ENCODE measurements at places on chromosomes 5 and 9.

GRCh38 chr9:69874301-69875060, 53.9 kb downstream of the CFAP95 start:
- no peak for DNase-seq

- no peak for DNase-seq
Measured at GRCh38 chr5:127907907-127908306, 175.7 kb upstream of the SLC12A2 start.

DNA sequence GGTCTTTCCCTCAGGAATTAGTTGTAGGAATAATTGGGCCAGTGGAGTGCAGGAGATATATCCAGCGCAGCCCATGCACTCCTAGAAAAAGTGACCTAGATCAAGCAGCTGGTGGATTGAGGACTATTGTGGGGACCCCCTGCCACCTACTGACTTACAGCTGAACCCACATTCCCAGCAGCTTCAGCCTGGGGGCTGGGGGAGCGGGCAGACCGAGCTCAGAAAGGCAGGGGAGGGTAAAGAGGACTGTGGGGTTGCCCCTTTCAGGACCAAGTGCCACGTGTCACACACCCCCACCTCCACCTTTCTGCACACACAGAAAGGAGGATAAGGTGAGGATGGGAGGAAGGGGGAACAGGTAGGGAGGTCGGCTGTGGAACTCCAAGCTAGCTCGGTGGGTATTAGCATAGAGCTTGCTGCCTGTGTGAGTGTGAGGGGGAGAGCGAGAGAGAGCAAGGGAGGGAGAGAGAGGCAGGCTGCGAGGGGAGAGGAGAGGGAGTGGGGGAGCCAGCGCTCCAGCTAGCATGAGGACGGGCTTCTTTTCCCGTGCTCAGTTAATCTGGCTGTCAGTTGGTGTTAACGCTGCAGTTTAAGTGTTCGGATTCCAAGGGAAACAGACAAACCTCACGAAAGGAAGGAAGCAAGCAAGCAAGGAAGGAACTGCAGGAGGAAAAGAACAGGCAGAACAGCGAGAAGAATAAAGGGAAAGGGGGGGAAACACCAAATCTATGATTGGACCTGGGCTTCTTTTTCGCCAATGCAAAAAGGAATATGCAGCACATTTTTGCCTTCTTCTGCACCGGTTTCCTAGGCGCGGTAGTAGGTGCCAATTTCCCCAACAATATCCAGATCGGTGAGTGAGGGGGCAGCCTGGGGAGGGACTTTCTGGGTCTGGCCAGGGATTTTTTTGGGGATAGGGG, at the start of gene GRIA1:
Gene GRIA1 (plus strand): TSS at position 553 of the 920 bp plus-strand sequence.
- no peak for DNase-seq

DNA sequence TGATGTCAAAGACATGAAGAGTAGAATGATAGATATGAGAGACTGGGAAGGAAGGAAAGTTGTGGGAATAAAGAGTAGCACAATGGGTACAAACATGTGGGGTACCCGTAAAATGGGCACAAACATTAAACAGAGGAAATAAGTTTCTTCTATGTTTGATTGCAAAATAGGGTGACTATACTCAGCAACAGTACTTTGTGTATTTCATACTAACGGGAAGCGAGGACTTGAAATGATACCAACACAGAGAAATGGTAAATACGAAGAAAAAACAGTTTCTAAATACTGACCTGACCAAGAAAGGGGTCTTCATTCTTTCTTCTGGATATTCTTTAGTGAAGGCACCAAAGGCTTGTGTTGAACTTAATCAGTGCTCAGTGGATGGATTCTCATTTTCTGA, 31.1 kb downstream of the ATP6V0E1 start:
- DNase-seq: no peak

- DNase-seq: no peak
Measured at GRCh38 chr9:137676998-137677397, 58.2 kb downstream of the EHMT1 start.

DNA sequence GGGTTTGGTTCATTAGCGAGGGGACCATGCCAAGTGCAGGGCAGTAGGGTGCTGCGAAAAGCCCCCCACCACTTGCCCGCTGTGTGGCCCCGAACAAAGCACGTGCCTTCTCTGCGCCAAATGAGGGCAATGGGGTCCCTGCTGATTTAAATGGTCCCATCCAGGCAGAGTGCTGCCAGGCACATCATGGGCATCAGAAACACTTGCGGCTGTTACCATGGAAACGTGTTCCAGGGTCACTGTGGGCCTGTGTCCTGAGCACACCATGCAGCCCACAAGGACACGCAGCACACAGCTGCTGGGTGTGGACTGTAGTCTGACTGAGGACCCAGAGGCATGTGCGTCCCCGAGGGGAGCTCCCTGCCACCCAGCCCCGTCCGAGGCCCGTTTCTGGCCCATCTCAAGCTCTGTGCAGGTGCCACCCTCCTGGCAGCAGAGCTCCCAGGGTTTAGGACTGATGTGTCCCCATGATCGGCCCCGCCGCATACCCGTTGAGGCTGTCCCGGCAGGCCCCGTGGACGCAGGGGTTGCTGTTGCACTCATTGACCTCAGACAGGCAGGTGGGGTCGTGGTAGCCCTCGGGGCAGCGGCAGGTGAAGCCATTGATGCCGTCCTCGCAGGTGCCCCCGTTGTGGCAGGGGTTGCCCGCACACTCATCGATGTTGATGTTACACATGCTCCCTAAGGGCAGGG, 31.3 kb upstream of the SEC16A start:
- no peak for DNase-seq

DNA sequence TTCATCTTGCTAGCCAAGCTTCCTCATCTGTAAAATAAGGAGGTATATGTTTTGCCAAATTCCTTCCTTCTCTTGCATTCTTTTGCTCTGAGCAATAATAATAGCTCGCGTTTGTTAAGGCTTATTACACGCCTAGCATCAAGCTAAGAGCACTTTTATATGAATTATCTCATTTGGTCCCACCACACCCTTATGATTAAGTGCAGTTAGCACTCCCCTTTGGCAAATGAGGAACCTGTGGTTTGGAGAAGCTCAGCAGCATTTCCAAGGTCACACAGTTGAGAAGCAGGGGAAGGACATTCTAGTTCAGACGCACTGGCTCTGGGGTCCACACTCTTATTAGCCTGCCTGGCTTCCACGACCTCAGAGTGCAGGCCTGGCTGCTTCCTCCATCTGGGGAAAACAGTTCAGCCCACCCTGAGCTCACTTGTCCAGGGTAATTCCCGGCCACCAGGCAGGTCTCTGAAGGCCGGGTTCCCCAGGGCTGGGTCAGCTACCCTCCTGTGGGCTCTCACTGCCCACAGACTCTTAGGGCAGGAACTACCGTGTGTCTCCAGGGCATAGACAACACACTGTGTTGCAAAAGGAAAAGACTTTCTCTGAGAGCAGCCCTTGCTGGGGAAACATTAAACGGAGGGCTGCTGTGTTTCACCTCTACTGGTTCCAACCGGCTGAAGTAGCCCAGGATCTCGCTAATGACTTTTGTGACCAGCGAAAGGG, 9.9 kb upstream of the FBP1 start:
- no peak for DNase-seq

- no peak for DNase-seq
Measured at GRCh38 chr5:157571357-157571827, 4.2 kb downstream of the ADAM19 start.

DNA sequence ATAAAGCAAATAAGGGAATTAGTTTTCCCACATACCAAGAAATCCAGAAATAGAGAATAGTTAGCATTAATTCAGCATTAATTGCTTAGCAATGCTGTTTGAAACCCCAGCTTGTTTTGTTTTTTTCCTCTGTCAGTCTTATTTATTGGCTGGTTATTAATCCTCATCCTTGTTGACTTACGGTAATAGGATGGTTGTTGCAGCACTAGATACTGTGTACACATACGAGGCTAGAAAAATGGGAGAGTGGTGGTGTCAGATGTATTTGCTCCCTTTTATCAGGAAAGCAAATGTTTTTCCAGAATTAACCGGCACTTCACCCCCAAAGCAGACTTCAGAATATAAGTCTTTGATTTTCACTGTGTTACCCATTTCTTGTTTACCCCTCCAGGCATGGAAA, 60.4 kb downstream of the ERBIN start:
- DNase-seq: no peak

- no peak for DNase-seq
Measured at GRCh38 chr5:150674341-150674821, 13.3 kb downstream of the MYOZ3 start.

DNA sequence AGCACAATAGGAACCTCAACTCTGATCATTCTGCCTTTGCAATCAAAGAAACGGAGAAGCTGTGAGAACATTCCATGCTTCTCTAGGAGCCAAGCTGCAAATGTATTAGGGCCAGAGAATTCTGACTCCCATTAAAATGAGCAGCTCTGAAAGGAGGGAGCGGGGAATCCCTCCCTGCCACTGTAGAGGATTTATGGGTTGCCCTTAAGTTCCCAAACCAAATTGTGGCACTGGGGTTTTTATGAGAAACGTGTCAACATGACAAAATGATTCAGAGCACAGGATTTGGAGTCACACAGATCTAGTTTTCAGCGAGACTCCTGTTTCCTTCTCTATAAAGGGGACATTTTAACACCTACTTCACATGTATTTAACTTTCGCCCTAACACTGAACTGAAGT, 1.8 kb downstream of the IL6ST start:
- no peak for DNase-seq

DNA sequence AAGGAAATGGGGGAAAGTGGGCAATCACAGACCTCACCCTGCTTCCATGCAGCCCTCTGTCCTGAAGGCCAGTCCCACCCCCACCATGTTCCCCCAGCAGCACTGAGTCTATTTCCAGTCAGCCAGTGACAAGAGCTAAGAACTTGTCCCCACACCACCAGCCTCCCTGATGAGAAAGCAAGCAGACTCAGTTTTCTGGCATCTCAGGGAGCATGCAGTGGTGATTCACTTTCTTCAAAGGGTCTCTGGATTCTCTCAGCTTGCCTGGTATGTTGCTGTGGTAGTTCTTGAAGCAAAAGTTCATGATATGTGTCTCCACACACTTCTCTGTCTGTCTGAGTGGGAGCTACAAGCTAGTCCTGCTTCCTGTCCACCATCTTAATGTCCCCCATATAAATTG, 799.9 kb upstream of the TYRP1 start:
- DNase-seq: no peak

DNA sequence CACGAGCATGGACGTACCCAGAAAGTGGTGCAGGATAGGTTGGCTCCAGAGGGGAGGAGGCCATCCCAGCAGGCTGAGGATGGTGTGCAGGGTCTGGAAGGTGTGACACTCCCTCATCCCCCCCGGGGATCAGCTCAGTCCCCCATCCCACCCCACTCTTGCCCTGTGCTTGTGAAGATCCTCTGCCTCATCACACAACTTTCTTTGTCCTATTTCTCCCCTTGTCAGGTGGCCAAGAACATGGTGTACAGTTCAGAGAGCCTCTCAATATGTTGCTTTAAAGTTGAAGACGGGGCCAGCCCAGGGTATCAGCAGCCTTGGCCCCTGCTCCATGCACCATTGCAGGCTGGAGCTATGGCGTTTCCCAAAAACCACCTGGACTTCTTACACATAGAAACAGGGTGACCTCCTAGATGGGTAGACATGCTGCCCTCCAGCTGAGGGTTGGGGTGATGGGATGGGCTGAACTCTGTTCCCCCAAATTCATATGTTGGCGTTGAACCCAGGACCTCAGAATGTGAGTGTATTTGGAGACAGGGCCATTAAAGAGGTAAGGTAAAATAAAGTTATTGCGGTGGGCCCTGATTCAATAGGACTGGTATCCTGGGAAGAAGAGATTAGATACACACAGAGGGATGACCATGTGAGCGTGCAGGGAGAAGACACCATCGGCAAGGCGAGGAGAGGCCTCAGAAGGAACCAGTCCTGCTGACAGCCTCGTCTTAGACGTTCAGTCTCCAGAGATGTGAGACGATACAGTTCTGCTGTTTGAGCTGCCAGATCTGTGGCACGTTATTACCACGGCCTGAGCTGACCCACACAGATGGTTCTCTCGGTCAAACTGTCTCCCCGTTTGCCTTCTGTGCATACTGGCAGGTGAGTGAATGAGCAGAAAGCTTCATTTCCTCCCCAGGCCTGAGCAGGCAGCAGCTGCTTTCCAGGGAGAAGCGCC, 272.5 kb downstream of the GADD45G start:
- no peak for DNase-seq

DNA sequence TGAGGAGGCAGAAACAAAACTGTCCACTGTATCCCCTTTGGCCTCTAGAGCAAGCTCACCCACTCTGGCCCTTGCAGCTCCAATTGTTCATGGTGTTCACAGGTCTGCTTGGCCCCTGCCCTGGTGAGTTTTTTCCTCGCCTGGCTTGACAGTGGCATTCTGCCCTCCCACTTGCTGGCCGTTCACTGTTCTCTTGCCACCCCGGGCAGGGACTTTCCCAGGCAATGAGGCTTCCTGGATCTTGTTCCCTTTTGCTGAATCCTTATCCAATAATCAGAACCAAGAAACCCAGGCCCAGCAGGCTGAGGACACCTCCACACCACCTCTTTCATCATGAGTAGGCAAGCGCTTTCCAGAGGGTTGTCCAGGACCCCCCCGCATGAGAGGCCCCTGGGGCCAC, 31.2 kb downstream of the ZNF618 start:
- DNase-seq: no peak

DNA sequence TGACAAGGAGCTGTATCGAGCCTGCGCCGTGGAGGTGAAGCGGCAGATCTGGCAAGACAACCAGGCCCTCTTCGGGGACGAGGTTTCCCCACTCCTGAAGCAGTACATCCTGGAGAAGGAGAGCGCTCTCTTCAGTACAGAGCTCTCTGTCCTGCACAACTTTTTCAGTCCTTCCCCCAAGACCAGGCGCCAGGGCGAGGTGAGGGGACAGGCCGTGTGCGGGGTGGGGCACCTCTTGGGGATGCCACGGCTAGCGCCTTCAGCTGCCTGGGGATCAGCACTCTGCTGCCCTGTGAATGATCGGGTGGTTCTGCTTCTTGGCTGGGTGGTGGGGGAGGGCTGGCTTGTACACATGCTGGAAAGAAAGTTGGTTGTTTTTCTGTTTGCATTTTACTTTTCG, 1.7 kb downstream of the NELFB start:
- no peak for DNase-seq

DNA sequence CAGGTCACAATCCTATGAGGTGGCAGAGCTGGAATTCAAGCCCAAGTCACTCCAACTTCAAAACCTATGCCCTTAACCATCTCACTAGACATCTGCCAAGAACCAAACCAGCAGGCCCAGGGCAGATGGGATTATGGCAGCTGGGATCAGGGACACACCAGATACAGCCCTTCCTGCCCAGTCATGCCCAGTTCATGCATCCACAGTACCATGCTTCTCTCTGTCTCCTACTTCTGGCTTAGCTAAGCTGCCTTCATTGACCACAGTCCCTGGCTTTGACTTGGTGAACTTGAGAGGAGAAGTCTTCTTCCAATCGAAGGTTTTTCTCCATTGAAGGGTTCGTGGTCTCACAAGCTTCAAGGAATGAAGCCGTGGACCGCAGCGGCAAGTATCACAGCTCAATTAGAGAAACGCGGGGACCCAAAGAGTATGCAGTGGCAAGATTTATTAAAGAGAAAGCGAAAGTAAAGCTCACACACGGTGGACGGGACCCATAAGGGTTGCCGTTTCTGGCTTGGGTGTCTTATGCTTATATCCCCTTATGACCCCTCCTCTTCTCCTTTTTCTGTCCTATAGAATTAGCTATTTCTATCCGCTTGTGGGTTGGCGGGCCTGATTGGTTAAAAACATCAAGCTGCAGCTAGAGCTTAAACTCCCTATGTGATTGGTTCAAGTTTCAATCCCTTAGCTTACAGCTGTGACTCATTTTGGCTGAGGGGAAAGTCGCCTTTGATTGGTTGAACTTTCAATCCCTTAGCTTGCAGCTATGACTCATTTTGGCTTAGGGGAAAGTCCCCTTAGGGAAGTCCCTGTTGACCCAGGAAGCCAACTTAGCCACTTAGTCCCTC, 101.2 kb downstream of the TRIM36 start:
- peak; percentile 1 for DNase-seq
